ENCODE measurements at places on chromosomes 16 and 17. TPM values are rescaled to one million over a fixed set of nuclear protein-coding genes. Genes with fewer than 3 reads are reported as not detected.

The NACA2 gene
- total RNA-seq: not detected

The GUCY2D gene
- not detected for total RNA-seq

The CCL3 gene
- total RNA-seq: 0.46 TPM

The KRT33A gene
- total RNA-seq: not detected

DNA sequence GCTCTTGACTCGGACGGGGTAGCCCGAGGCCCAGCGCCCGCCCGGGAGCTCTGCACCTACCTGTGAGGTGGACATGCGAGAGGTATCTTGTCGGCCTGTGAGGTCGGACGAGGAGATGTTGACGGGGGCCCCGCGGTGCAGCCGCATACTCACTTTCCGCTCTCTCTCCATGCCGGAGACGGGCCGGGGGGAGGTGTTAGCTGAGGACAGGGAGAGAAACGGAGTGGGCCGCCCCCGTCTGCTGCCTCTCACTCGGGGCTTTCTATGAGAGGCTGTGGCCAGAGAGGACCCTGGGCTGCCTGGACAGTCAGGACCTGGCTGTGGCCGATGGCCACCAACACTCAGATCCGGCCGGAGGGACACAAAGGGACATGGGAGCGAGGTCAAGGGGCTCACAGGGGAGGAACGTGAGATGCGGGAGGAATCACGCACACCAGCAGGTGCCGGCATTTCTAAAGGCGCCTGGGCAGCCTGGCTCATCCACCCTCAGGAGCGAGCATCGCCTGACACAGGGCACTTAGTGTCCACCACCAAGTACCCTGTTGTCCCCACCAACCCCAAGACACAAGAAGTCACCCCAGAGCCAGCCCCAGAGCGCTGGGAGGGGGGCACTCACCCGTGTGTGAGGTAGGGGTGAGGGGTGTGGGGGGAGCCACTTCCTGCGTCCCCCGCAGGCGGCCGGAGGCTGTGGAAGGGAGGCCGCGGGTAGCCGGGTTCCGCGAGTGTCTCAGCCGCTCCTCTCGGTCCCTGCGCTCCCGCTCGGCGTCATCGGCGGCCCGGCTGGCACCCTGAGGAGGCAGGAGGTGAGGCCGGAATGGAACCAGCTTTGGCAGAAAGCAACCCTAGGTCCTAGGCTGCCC is 20.2 kb downstream of the SLC16A3 start:
- DNase-seq: no peak

DNA sequence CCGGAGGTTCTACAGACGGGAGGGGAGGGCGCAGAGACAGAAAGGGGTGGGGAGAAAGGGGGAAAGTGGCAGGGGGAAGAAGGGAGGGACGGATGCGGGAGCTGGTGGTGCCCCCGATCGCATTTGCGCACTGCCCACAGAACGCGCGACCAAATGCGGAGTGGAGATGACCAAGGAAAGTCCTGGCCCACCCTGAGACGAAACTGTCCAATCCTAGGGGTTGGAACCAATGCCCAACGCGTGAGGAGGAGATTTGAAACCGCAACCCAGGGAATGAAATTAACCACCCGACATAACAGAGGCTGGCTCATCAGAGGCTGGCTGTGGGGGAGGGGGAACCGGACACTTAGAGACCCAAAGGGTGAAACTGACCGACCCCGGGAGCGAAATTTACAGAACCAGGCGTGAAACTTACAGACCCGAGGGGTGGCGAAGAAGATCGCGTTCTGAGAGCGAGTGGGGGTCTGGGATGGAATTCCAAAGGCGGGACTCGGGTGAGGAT is 1.4 kb downstream of the HES7 start:
- DNase-seq: peak; percentile 70

DNA sequence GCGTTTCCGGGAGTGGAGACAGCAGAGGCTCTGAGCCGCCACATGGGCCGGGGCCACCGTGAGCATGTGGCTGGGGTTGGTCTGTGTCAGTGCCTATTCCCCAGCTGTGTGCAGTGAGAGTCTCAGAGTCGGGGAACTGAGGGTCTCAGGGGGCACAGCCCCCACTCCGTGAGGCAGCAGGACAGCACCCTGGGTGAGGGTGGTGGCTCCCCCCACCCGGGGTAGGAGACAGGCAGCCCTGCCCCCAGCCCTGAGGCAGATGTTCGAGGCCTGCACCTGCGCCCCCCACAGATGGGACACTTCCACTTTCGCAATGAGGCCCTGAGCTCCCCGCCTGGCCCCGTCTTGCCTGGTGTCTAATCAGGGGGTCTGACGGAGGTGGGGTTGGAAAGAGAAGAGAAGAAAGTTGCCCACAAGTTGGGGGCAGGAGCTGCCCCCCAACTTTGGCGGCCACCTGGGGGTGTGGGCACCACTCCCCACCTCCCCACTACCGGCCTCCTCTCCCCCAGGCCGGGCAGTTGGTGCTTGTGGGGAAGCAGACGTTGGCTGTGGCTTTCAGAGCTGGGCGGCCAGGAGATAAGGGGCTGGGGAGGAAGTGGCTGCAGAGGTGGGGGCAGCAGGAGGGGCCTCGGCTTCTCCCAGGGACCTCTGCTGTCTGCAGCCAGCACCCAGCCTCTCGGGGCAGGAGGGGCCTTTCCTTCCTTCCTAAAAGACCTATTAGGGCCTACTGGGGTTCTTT is 1.8 kb upstream of the CBFA2T3 start:
- DNase-seq: no peak

- DNase-seq: no peak
Observed at GRCh38 chr17:56608944-56609343, 15.4 kb downstream of the NOG start.

- DNase-seq: peak; percentile 50
Observed at GRCh38 chr17:10019941-10020451, 114.9 kb upstream of the RCVRN start.

GRCh38 chr16:51707666-51708065 is 556.6 kb upstream of the SALL1 start:
- no peak for DNase-seq

DNA sequence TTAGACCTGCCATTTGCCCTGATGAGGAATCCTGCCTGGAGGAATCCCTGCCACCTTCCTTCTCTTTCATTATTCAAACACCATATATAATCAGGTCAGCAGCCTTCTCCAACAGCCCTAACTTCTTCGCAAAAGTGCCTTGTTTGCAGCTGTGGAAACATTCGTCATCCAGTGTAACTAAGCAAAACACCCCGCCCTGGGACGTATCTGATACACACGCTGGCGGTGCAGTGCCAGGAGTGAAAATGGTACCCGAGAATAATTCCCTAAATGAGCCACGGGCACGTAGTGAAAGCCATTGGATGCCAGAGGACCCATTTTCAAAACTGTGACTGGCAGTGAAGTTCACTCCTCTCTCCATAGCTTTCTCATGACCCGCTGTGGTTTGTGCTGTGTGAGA is 73.7 kb downstream of the IRX3 start:
- DNase-seq: no peak

DNA sequence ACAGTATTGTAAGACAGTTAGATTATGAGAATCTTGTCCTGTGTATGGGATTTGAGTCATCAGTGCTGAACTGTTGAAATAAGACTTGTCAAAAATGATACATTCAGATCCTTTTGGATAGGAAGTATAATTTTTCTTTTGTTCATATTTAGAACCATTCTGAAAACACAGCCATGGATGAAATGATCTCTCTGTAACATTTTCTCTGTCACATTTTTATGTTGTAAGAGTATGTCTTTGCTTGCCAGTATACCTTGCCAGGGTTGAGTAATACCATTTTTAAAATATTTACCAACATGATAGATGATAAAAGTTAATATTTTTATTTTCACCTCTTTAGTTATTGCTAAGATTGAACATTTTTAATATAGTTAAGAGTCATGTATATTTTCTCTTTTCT is 45.0 kb downstream of the NSRP1 start:
- DNase-seq: no peak

DNA sequence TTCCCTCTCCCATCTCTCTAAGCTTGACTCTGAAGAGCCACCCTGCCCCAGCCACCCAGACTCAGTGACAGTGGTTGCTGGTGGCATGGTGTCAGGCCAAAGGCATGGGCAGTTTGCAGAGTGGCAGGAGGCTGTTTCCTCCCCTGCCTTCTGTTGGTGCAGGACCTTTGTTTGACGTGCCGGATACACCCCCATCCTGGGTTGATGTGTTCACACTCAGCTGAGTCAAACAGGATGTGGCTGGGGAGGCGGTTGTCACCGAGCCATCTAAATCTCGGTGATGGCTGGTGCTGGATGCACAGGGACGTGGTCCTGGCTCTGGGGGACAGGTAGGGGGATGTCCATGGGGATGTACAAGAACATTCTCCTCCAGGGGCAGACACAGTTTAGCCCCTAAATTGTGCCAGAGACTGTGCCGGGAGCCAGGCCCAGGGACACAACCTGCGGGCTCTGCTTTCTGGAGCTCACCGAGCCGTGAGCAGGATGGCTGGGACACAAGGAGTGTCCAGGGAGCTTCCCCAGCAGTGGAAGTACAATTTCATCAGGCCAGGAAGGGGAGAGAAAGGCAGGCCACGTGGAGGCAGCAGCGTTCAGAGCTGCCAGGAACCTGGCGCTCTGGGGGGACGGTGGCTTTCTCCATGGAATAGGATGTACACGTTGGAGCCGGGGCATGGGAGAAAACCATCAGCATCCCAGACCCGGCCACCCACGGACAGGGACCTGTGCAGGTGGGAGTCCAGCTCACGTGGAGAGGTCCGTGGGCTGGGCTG is 264.2 kb downstream of the SEC14L1 start:
- peak; percentile 91 for DNase-seq

- peak; percentile 89 for DNase-seq
Observed at GRCh38 chr17:80991645-80992076, at the start of gene CHMP6. Gene CHMP6 (plus strand): TSS chr17:80991841. CDS start chr17:80991919, 78 bp downstream.

GRCh38 chr16:75416904-75417565 is 16.3 kb downstream of the CFDP1 start:
- no peak for DNase-seq

Data from Daoy (cell line).